ENCODE measurements at places on chromosomes 6 and 20.

- no peak for DNase-seq
Observed at GRCh38 chr6:16069671-16070070, 59.2 kb upstream of the MYLIP start.

GRCh38 chr6:128397996-128398395, 122.4 kb downstream of the PTPRK start:
- no peak for DNase-seq

- no peak for DNase-seq
Observed at GRCh38 chr20:33308668-33309067, 25.7 kb downstream of the BPIFB1 start.

GRCh38 chr6:12049165-12049564, 37.1 kb downstream of the HIVEP1 start:
- no peak for DNase-seq

DNA sequence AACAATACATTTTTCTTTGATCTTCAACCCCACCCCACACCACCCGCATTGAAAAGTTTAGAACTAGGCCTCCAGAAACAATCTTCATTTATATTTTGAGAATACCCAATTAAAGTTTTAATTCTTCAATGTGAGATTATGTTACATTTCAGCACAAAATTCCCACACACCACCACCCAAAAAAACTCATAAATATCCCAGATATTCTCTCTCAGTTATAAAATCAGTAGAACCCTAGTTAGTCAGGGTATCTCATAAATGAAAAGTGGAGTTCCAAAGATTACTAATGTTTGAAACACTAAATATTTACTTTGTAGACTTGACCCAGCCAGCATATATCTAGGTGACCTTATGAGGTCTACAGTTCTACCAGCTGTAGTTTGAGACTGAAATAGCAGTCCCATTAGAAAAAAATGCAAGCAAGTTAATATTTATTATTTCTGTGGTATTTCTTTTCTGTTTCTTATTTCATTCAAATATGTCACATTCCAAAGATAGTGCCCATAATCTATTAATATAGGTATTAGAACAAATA, 371.0 kb downstream of the TENT5A start:
- DNase-seq = no peak

DNA sequence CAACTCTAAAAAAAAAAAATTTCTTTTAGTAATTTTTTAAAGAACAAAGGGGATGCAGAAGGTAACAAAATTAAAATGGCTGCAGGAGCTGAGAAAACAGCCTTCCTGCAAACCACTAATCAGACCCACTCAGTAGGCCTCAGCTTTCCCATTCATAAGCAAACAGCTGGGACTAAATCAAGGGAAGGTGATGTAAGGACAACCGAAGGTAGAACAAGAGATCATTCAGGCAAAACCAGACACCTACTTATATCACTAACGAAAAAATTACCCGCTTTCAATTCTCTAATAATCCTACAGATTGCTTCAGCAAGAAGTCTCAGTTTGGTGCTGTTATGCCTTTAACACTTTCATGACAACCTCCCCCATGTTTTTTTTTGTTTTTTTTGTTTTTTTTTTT, 124.0 kb downstream of the ZMYND8 start:
- no peak for DNase-seq

GRCh38 chr20:34904202-34904621, 27.8 kb downstream of the ACSS2 start:
- DNase-seq = no peak

DNA sequence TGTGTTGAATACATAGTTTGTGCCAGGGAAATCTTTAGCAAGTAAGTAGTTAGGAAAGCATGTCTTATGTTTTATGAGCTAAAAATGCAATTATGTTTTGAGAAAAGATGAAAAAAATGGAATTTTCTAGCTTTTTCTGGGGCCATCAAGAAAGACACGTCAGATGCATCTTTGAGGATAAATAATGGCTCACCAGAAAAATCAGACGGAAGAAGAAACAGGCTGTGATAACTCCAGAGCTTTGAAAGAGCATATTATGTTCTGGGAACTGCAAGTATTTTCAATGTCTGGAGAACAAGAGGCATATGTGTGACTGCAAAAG, 173.7 kb downstream of the CLVS2 start:
- DNase-seq = no peak

DNA sequence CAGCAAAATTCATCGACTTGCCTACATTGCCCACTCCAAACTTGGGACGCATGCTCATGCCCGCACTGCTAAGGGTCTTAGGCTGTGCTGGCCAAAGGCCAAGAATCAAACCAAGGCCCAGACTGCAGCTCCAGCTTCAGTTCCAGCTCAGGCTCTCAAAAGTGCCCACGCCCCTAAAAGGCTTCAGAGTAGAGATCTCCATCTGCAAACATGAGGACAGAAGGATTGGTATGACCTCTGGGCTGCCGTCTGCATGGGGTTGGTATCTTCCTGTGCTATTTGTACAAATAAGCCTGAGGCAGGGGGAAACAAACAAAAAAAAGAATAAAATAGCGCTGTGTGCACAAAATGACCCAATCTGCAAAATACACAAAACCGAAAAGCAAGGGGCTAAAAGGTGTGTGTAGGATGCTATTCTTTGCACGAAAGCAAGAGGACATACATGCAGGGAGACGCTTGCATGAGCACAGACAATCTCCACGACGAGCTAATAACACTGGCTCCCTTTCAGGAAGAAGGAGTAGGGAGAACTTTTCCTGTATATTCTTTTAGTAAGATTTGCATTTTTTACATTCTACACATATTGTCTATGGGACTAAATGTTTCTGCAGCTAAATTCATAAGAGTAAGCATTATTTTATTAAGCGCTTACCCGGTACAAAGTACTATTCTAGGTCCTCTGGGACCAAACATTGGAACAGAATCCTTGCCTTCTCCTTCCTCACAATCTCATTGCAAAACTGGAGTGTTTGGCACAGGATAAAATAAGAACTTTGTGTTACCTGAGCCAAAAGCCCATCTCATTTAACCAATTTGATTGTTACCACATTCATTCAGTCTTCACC, 33.1 kb downstream of the ATP9A start:
- no peak for DNase-seq

DNA sequence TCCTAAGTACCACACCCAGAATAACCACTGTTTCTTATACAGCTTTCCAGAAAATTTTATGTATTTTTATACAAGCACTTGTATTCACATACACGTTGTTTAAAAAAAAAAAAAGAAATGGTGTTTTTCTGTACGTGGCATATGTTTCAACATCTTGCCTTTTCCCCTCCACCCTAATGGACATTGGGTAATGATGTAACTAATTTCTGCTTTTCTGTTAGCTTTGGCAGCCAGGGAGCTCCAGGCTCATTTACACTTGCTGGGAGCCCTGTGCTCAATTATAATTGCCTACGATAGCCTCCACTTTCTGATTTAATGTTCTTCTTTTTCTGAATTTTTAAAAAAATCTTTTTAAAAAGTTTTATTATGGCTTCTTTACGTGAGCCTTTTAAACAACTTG, 352.4 kb downstream of the UTRN start:
- no peak for DNase-seq

- DNase-seq = no peak
Observed at GRCh38 chr6:98560841-98561240, 273.5 kb upstream of the POU3F2 start.

DNA sequence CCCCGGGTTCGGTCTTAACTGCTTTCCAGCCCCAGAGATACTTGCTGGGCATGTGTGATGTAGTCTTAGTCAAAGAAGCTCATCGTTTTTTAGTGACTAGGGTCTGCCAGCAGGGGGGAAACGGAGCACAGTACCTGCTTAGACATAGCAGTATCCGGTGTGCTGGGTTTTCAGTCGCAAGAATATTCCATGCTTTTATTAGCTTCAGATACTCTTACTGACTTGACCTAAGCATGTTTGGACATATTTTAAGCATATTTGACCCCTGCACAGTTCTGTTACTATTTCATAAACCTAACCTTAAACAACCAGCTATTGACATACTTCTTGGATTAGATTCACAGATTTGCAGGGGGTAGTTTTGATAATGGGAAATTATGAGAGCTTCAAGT, 3.0 kb downstream of the E2F3 start:
- DNase-seq = peak; percentile 52

- DNase-seq = no peak
Observed at GRCh38 chr20:503048-503737, 40.4 kb downstream of the CSNK2A1 start.

DNA sequence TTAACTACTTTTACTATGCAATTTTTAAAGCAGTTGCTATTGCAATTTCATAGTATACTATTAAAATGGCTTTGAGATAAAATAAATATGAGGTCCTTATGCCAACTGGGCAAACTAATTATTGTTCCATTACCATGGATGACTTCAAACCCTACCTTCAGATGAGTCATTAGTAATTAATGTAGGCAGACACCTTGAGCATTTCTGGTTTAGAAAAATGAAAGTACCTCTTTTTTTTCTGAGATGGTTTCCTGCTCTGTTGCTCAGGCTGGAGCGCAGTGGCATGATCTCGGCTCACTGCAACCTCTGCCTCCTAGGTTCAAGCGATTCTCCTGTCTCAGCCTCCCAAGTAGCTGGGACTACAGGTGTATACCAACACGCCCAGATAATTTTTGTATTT, 11.9 kb downstream of the ASF1A start:
- no peak for DNase-seq

GRCh38 chr6:28137505-28137981, 4.1 kb upstream of the ZKSCAN8 start:
- no peak for DNase-seq

DNA sequence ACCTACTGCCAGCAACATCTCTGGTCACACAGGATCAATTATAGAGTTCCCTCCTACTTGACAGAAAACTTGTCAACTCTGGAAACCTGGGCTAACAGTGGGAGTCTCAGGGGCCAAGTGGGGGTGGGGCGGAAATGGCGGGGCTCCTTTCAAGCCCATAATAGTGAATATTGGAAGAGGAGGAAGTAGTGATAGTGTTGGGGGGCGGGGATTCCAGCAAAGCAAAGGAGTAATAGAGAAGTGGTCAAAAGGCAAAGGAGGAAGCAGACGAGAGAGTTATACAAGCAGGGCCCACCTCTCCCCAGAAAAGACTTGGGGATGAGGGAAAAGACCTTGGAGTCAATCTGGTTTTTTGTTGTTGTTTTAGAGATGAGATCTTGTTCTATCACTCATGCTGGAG, 2.1 kb downstream of the DEF6 start:
- no peak for DNase-seq

- peak; percentile 23 for DNase-seq
Observed at GRCh38 chr20:32652739-32653526, 20.8 kb downstream of the C20orf203 start.

DNA sequence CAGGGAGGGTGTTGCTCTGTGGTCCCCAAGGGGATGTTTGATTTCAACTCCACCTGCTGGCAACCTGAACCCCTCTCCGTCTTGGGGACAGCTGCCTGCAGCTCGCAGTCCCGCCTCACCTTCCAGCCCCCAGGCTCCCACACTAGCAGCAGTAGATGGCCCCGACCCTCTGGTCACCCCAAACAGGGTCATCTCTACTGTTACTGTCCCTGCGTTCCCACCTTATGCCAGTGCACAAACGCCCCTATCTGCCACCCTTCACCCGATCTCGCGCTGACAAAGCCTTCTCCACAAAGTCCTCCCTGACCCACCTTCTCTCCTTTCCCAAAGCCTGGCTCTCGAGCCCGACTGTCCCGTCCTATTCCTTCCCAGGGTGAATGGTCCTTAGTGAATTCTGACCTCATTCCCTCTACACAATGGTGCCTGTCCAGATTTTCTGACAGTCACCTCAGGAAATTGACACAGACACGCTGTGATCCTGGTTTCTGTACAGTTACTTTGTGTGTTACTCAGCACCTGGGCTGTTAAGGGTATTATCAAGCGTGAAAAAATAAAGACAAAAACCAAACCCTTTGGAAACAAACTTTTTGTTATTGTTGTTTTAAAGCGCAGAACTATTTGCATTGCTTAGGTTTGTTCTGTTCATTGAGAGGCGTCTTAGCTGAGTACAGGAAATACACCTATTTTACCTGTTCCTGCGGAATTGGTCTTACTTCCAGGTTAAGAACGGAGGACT, 728 bp downstream of the FUT9 start:
- DNase-seq = no peak

DNA sequence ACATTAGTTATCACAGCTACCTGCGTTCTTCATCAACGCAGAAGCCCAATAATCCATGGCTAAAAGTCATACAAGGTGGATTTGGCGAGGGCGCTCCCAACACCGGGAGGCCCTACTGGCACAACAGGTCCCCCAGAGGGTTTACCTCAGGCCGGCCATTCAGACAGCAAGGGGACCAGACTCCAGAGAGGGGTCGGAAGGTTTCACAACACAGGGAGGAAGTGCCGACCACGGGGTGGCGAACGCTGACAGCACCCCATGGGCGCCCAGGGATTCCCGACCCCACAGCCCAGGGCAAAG, 1515.9 kb upstream of the DEFB115 start:
- DNase-seq = no peak

- no peak for DNase-seq
Observed at GRCh38 chr6:1581120-1581991, 28.4 kb upstream of the FOXC1 start.

DNA sequence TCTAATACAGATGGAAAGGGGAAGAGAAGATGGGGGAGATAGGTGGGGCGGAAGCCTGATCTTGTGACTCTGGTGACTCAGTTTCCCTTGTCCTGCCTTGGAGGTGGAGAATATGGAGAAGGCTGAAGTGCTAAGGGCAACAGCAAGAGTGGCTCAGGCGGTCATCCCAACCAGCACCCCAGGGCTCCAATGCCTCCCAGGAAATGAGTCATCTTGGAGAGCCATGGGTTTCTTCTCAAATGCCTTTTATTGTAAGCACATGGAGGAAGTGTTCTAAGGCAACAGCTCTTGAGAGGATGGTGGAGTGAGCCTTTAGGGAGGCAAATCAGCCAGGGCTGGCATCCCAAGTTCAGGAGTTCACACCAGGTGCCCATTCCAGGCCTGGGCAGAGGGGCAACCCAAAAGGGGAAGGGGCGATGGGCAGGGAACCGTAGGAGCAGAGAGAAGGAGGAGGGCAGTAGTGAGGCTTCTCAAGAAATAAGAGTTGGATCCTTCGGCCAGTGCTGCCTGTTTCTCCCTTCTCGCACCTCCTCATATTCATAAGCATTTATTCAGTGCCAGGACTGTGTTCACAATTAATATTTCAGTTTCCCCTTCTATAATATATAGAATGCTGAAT, 13.2 kb upstream of the AHCY start:
- no peak for DNase-seq

- no peak for DNase-seq
Observed at GRCh38 chr6:159953091-159953601, 15.7 kb upstream of the IGF2R start.

DNA sequence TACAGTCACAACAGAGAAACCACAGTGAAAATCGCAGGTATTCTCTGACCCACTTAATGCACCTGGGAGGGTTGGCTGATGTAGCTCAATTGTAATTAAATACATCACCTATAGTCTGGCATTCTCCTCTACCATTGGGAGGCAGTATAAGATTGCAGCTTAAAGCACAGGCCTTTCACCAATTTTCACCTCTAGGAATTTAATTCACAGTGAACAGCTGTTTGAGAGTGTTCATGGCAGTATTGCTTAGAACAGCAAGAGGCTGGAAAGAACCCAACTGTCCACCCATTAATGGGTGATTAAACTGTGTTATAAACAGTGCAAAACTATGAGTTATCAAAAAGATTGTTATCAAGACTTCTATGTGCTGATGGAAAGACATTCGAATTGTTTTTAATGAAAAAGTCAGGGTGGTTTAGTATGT, 2.0 kb downstream of the EDEM2 start:
- DNase-seq = no peak

GRCh38 chr6:85464722-85465150, 14.9 kb downstream of the NT5E start:
- peak; percentile 76 for DNase-seq
